Kidney (tissue), 22 donors: ENCODE measurements at places on chromosomes 6 and 20. TPM values are rescaled to one million over a fixed set of nuclear protein-coding genes. Genes with fewer than 3 reads are reported as not detected.

- no peak for DNase-seq
Measured at GRCh38 chr20:59183751-59184150, 20.1 kb downstream of the ZNF831 start.

Gene CCM2L
- 9.9 TPM for polyA plus RNA-seq

- DNase-seq: peak; percentile 74
Measured at GRCh38 chr20:63701051-63701328, 4.5 kb downstream of the TNFRSF6B start.

Gene POU5F1
- polyA plus RNA-seq: 7.9 TPM

GRCh38 chr20:50887576-50887975 lies 43.7 kb downstream of the ADNP start:
- DNase-seq: no peak

Gene LKAAEAR1
- not detected for polyA plus RNA-seq

GRCh38 chr6:149969635-149970034 lies 5.9 kb downstream of the ULBP1 start:
- DNase-seq: no peak

DNA sequence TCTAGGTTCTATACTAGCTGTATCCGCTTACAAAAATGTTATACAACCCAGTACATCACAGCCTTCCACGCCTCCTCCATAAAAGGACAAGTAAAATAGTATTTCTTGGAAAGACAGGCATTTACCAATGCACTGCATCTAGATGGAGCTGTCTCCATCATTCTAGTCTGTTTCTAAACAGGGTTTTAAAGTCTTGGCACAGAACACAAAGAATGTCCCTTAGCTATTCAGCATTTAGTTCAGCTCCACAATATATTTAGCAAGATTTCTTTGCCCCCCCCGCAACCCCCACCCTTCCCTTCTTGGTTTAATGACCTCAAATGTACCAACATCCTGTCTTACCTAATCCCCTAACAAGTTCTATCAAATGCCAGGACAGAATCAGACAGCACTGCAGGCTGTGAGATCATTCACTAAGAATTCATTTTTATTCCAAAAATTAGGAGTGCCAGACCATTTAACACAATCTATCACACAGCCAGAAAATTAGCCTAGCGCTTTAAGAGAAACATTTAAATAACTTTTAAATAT lies 198.6 kb downstream of the BACH2 start:
- peak; percentile 66 for DNase-seq

GRCh38 chr6:160005861-160006540 lies 37.1 kb downstream of the IGF2R start:
- DNase-seq: peak; percentile 80

- no peak for DNase-seq
Measured at GRCh38 chr6:84769306-84769705, 4.9 kb upstream of the TBX18 start.
